ENCODE measurements at places on chromosomes 2 and 18.

DNA sequence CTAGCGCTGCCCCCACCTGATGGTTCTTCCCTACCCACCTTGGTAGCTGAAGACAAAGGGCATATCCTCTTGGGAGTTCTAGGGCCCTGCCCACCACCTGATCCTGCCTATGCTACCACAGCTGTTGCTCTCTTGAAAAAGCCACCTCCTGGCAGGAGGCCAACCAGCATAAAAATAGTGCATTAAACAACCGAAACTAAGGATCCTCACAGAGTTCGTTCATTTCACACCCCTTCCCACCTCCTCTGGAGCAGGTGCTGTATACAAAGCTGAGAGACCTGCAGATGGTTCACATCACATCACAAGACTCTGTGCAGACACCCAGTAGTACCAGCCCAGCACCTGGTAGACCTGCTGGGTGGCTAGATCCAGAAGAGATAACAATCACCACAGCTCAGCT lies 1348.0 kb upstream of the TMEFF2 start:
- no peak for DNase-seq

- no peak for DNase-seq
Measured at GRCh38 chr2:100936972-100937542, 65.0 kb upstream of the RPL31 start.

DNA sequence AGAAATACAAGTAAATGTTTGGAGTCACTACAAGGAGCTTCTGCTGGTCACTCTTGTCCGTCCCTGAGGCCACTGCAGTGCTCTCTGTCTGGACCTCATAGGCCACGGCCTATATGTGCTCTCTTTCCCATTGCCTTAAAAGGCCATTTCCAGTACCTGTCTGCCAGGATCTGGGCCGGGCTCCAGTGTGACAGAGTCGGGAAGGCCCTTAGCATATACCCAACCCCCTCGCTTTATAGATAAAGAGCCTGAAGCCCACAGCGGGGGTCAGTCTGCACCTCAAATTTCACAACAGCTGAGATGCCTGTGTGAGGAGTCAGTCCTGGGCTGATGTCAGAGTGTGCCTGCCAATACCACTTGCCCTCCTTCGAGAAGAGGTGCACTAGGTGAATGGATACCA lies 39.9 kb downstream of the ADD2 start:
- no peak for DNase-seq

GRCh38 chr2:96241900-96242611 lies 23.7 kb downstream of the TMEM127 start:
- DNase-seq, result no peak

GRCh38 chr2:217382794-217383193 lies 522.9 kb upstream of the TNP1 start:
- no peak for DNase-seq

DNA sequence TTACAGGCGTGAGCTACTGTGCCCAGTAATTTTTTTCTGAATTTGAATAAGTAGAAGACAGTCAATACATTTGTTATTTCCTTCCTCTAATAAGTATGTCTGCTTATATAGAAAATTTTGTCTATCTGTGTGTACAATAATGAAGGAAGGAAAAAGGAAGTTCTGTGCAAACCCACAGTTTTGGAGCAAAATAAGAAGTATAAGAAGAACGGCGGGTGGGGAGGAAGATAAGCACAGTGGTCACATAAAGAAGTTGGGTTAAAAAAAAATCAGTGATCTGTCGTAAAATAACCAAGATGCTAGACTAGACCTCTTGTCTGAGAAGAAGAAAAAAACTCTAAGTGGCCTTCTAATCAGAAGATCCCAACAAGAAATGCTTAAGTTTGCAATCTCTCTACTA lies 20.2 kb downstream of the MGAT4A start:
- DNase-seq, result no peak

DNA sequence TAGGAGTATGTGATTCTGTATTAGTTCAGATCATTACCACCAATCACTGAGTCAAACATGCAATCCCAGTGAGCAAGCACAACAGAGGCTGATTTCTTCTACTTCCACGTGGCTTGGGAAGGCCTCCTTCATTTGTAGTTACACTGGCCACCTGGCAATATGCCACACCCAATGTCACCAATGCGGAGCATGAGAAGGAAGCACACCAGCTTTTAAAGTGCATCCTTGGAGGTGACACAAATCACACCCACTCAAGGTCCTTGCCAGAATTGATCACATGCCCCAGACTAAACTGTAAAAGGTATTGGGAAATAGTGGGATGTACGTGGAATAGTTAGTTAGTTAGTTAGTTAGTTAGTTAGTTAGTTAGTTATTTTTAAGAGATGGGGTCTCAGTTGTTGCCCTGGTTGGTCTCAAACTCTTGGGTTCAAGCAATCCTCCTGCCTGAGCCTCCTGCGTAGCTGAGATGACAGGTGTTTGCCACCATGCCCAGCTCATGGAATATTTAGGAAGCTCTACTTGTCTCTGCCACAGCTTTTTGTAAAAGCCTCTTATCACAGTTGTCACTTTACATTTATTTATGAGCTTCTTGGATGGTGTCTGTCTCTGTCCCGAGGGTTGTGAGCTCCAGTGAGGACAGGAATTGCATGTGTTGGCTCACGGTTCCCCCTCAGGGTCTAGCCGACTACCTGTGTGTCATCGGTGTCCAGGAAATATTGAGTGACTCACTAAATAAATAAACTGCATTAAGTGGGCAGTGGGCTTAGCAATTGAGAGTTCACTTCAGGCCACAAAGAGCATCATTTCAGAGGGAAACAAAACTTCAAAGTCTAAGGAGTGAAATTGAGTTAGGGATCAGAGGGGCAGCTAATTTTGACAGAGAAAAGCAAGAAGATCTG lies 28.1 kb upstream of the CAB39 start:
- no peak for DNase-seq

Data from GM18507 (cell line).